ENCODE measurements at places on chromosomes 12 and 14.

DNA sequence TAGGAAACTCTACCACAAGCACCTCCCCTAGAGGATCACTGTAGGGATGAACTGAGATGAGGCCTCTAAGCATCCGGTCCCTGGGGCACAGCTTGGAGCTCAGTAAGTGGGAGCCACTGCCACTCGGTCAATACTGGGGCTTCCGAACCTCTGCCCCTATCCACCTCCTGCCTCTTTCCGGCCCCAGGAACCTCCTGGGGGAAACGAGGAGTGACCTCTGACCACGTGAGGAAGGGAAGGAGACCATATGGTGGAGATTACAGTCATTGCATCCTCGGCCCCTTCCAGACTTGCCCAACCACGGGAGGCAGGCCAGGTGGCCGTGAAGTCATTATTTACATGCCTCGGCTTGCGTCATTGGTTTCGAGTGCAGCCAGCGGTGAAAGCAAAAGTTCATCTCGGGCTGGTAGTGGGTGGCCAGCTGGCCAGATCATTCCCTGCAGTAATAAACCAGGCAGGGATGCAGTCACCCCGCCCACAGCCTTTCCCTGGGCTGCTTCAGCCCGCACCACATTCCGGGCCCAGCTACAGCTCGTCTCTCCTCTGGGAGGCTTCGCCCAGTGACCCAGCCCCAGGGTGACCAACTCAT lies 65.4 kb downstream of the C14orf132 start:
- no peak for DNase-seq

GRCh38 chr12:25319233-25319984 lies 68.7 kb upstream of the KRAS start:
- no peak for DNase-seq

- no peak for DNase-seq
These were observed 37.9 kb upstream of the SLC38A2 start for GRCh38 chr12:46410495-46410894.

GRCh38 chr14:21227981-21228380 lies 41.3 kb downstream of the HNRNPC start:
- DNase-seq, result no peak

- no peak for DNase-seq
These were observed 458 bp upstream of the HOXC4 start for GRCh38 chr12:54053003-54053750.

GRCh38 chr12:117079487-117079886 lies 19.7 kb downstream of the TESC start:
- no peak for DNase-seq

- peak; percentile 51 for DNase-seq
These were observed 1264.0 kb downstream of the TMEM121 start for GRCh38 chr14:106790189-106791036.

DNA sequence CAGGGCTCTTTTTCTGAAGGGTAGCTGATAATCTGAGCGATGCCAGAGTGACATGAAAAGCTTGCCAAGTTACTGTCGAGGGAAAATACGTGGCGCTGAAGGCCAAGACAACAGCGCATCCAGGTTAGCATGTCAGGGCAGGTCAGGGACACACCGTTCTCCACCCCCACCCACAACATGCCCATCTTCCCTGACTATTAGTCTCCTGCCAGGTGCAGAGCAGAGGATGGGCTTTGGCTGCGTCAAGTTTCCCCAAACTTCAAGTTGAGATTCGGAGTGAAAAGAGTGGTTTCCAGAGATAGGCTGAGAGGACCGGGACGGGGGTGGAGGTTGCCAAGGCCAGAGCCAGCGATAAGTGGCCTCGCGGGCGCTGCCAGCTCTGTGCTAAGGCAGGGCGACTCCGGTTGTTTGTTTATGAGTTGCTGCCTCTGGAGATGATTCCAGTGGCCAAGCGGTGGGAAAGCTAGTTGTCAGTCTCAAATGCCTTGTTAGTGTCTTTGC lies 1.7 kb downstream of the TRHDE start:
- DNase-seq, result no peak
